ENCODE measurements at places on chromosomes 5 and 9.

DNA sequence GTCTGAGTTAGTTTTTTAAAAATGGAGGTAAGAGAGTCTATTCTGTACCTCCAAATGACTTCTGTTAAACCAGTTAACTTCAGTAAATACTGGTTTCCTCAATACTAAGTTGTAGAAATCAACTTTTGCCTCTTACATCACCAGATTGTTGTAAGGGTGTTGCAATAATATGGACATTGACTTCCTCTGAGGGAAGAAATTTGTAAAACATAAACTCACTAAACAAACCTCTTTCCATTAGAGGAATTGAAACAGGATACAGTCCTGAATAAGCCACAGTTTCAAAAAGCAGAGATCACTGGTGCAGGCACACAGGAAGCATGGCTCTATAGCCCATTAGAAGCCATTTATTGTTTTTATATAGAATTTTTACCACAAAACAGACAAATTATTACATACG, 32.7 kb upstream of the SLCO6A1 start:
- DNase-seq, result no peak

GRCh38 chr9:126614455-126615244, 922 bp downstream of the LMX1B start:
- DNase-seq, result no peak

DNA sequence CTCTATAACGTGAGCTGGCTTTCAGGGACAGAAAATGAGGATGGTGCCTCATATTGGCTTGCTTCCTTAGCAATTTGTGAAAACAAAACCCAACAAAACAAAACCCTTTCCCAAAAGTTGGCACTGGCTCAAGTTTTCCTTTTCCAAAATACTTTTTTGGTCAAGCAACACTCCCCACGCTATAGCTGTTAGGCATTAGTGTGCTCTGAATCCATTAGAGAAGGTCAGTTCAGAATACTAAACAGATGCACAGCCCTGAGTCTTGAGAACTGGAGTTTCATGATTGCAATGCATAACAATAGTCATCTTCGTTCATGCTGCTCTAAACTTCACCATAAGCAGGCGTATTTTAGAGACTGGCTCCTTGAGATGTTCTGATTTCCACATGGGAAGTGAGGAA, 172.0 kb upstream of the KLF9 start:
- no peak for DNase-seq

DNA sequence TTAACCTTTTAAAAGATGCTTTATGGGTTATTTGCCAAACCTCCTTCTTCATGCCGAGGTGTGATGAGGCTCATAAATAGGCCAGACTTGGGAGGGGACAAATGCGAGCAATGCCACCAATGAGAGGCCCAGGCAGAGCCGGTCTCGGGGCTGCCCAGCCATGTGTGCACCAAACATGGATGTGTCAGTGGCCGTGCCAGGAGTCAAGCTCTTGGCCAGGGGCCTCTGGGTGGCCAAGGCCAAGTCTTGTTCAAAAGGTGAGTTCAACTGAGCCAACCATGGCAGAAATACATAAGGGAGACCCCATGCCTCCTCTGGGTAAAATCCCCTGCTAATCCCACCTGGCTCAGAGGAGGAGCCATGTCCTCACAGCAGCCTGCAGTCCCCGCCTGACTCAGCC, 10.9 kb upstream of the LCN15 start:
- DNase-seq, result no peak

GRCh38 chr5:180527659-180528058, 33.5 kb downstream of the CNOT6 start:
- DNase-seq, result no peak

DNA sequence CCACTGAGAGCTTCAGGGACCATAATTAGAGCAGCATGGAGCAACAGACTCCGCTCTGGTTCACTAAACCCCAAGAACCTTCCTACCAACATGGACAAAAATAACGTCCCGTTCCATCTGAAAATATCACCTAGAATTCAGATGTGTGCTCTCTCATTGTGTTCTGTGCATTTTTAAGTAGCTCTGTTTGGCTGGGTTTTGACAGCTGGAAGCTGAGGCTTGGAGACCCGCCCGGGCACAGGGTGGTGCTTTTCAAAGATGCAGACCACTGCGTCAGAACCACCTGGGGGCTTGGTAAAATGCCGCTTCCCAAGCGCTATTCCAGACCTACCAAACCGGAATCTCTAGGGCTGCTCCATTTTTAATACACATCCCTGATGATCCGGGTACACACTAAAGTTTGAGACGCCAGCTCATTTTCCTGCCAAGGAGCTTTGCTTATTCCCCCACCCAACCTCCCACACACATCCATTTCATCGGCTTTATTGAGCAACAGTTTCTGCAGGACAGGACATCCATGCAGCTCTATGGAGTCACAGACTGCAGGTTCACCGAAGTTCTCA, 104.8 kb downstream of the GABBR2 start:
- DNase-seq, result no peak

GRCh38 chr9:105865285-105865684, 170.9 kb downstream of the TMEM38B start:
- DNase-seq, result no peak

- no peak for DNase-seq
Observed at GRCh38 chr5:64634997-64635686, 55.2 kb upstream of the SHISAL2B start.

DNA sequence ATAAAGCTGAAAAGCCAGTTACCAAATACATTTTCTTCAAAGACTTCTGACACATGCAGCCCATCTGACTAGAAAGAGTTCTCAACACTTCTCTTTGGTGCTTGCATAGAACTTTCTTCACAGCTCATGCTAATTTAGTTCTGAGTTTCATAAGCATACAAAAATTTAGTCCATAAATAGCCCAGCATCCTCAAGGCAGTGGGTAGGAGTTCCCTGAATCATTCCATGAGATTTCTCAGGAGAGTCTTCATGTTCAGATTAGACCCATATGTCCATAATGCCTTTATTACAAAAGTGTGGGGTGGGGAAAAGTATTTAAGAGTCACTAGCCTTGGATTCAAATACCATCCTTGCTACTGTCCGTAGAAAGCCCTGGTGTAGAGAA, 290.2 kb upstream of the RGMB start:
- DNase-seq, result no peak

DNA sequence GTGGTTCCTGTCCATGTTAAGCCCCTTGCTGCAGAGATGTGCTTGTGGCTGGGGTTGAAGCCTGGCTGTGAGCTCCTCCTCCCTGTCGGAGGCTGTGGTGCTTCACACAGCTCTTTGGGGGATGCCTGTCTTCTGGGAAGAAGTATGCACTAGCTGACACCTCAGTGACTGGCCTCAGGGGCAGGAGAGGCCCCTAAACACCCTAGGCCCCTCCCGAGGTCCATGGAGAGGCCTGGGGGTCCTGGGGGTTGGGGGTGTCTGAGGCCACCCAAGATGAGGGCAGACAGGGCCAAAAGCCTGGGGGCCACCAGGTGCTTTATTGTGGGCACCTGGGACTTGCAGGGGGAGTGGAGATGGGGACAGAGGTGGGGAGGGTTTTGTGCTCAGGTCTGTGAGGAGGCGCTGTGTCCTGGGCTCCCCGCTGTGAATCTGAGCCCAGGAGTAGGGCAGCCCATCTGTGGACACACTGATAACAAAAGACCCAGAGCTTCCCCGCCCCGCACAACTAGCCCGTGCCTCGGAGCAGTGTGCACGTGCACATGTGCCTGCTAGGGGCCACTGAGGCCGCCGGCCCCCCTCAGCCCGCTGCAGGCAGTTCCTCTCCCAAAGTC, 92.0 kb downstream of the PHF2 start:
- DNase-seq, result no peak

GRCh38 chr9:79577969-79578723, 6.4 kb downstream of the TLE4 start:
- no peak for DNase-seq

GRCh38 chr5:89967771-89968444, 441.6 kb downstream of the CETN3 start:
- no peak for DNase-seq

- no peak for DNase-seq
Observed at GRCh38 chr5:133328800-133329199, 277.0 kb downstream of the HSPA4 start.

All from T-helper 22 cell (primary cell).